ENCODE measurements at places on chromosomes 13 and 19. TPM values are rescaled to one million over a fixed set of nuclear protein-coding genes. Genes with fewer than 3 reads are reported as not detected.
A peak's percentile ranks its signal among the peaks of the same experiment; 100 is the strongest.

DNA sequence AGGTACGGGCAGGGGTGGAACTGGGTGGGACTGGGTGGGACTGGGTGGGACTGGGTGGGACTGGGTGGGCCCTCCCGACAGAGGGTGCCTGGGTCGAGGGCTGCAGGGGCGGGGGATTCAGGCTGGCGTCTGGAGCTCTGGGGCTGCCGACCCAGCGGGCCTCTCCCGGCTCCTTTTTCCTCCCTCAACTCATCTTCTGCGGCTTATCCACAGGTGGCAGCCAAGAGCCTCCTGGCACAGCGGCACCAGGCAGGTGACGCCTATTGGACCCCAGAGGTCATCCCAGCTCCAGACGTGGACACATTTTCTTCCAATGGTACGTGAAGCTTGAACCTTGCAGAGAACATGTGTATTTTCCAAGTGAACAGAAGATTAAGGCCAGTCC is 533 bp downstream of the ZNF544 start:
- no peak for DNase-seq

DNA sequence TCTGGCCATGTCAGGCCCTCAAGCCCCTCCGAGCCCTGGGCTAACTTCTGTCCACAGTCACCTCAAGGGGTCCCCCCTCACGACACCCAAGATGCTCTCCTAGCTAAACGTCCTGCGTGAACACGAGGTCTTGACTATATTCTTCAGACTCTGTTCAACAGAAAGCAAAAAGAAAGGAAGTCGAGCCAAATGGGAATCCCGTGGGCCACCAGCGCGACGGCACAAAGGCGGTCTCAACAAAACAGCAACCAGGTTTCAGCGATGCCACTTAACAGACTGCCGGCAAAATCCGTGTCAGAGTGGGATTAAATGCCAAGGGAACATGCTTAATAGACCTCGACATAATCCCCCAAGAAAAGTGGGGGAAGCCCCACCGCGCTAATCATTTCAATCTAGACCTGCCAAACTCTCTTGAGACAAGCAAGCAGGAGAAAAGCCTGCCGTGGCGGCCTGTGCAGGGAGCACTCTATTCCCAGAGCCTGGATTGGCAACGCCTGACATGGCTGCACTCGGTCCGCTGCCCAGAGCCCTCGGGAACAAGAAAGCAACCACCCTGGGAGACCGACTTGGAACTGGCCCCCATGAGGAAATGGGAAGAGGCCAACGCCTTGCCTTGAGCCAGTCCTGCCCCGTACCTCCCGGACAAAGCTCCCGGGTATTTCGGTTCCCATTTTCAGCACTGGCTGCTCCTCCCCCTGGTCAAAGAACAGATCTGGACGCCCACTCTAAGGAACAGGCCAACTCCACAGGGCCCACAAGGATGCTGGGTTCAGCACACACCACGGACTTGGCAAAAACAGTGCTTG is 16.0 kb downstream of the ZC3H4 start:
- peak; percentile 37 for DNase-seq

The ZIM2 gene
- total RNA-seq, result not detected

The CD37 gene
- 9.6 TPM for total RNA-seq

- no peak for DNase-seq
Observed at GRCh38 chr13:77047649-77048343, 20.8 kb upstream of the FBXL3 start.

DNA sequence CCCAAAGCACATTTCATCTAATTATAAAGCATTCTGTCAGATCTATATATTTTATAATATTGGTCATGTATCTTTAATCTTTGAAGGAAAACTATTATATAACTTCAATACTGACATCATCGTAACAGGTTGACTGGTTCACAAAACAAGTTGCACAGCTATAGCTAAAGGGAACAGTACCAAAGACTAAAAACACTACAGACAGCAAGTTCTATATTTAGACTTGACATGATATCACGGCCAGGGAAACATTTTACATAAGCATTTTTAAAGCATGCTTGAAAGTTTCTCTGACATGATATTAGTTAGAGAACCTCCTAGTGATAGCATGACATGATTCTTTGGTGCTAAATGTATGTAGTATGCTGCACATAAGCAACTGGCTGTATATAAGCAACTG is 182.5 kb downstream of the NDFIP2 start:
- DNase-seq, result no peak

- DNase-seq, result no peak
Observed at GRCh38 chr19:19274146-19274545, 1.0 kb upstream of the TM6SF2 start.

The CEACAM3 gene
- total RNA-seq, result 1.2 TPM

DNA sequence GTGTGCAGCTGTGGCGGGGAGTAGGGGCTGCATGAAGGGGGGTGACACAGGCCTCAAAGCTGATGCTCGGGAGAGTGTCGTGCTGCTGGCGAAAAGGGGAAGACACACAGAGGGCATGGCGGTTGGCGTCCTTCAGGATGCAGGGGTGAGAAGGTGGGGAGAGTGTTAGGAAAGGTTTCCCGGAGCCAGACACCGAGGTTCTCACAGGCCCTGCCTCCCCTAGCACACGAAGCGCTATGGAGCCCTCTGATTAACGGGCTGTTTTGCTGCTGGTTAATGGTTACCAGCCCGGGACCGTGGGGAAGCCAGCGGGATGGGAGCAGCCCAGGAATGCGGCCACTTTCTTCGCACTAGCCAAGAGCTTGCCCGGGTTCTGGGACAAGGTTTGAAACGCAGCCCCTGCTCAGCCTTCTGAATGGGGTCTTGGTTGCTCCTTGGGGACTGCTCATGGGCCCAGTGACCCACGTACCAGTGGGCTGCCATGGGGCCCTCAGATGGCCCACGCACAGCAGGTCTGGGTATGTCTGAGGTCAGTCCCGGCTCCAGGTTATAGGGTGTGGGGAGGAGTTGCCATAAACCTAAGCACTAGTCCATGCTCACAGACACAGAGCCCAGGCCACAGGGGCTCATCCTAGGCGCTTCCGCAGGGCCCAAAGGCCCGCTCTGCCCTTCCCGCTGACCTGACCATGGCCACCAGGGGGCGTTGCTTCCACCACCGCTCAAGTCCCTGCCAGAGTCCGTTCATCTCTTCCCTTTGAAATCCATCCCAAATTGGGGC is 31.3 kb upstream of the ISYNA1 start:
- DNase-seq, result no peak

Measured in left colon (tissue), 2 donors.